ENCODE measurements at places on chromosomes 1 and 21.

GRCh38 chr21:41783476-41784180 is 16.8 kb upstream of the RIPK4 start:
- DNase-seq, result no peak

- no peak for DNase-seq
Measured at GRCh38 chr1:26084091-26084561, 16.7 kb upstream of the TRIM63 start.

- DNase-seq, result no peak
Measured at GRCh38 chr1:41582351-41582750, 97.9 kb upstream of the EDN2 start.

- peak; percentile 86 for DNase-seq
Measured at GRCh38 chr1:8873506-8874229, 4.8 kb downstream of the ENO1 start.

GRCh38 chr1:226002667-226003501 is 3.7 kb upstream of the SDE2 start:
- no peak for DNase-seq

- no peak for DNase-seq
Measured at GRCh38 chr1:38872401-38873026, 634 bp downstream of the MYCBP start.

DNA sequence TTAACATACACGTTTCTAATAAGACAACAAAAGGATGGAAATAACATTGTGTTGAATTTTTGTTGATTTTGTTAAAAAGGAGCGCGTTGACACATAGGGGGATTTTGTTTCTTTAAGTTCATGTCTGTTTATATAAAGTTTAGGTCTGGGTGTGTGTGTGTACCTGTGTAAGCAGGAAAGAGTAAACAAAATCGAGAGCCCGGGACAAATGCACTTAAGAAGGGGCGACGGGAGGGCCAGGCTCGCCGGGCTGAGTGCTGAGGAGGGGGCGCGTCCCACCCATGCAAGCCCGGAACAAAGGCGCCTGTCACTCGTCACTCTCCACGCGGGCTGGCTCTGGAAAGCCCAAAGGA is 28.8 kb upstream of the TRIM17 start:
- DNase-seq, result no peak

DNA sequence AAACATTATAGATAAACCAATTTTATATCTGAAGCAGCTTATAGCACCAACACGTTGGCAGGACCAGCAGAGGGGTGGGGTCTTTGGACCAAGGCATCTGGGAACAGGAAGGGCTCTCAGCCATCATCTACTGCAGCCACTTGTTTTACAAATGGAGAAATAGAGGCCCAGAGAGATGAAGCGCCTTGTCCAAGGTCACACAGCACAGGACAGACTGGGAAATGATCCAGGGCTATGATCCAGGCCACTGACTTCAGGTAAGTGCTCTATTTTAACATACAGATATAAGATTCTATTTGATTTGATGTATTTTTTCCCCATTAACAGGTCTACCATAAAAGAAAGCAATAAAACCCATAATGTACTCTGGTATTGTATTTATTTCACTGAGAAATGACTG is 16.9 kb downstream of the GADD45A start:
- no peak for DNase-seq

- DNase-seq, result no peak
Measured at GRCh38 chr1:2515763-2516080, 10.7 kb downstream of the PANK4 start.

- DNase-seq, result no peak
Measured at GRCh38 chr1:111513410-111514020, 10.1 kb upstream of the ADORA3 start.

DNA sequence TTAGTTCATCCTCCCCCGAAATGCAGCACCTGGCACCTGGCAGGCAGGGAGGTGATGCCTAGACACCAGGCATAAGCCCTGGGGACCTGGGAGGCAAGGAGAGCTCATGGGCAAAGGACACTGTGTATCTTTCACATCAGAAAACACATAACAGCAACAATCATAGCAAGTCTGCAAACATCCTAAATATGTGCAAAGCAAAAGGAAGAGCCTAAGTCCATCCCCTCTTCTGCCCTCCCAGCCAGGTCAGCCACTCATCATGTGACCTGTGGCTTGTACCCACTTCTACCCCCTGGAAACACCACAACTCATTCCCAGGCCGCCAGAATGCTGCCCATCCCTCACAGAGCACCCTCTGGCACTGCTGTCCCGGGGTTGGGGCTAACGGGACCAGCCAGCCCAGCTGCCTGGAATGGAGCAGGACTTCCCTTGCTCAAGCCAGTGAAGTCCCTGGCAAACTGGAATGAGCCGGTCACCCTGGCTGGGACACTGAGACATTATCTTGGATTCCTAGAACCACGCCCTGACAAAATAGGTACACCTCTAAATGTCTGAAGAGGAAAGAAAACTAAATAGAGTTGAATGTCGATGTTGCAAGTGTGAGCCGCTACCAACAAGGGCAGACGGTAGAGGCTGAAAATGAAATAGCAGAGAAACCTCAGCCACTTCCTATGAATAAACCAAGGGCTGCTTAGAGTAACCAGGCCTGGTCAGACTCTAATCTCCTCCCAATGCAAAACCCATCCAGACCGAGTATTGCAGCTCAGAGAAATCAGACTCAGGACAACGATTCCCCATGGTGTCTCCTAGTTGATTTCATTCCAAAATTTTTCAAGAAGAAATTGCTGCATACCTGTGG is 29.4 kb downstream of the TMPRSS2 start:
- no peak for DNase-seq

DNA sequence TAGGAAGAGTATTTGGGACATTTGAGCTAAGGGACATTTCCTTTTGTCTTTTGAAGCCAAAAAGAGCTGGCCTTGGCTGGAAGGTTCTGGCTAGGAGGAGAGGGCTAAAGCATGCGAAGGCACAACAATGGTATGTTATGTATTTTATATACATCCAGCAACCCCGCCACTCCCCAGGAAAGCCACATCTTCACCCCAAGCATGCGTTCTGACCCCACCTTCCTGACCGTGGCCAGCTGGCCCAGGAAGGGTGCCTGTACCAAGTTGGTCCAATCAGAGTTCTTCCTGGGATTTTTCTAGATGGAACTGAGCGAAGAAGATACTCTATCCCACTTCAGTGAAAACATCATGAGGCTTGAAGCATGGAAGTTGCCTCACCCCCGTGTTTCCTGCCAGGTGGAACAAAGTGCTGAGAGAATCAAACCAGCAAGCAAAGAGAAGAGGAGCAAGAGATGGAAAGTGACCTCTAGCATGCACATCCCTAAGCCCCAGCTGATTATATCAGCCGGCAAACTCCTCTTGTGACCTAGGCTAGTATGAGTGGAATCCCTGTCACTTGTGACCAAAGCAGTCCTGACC is 82.7 kb downstream of the BCAR3 start:
- DNase-seq, result no peak

GRCh38 chr21:45421071-45421845 is 16.3 kb downstream of the COL18A1 start:
- no peak for DNase-seq

- DNase-seq, result no peak
Measured at GRCh38 chr1:170660281-170660713, 3.6 kb upstream of the PRRX1 start.

DNA sequence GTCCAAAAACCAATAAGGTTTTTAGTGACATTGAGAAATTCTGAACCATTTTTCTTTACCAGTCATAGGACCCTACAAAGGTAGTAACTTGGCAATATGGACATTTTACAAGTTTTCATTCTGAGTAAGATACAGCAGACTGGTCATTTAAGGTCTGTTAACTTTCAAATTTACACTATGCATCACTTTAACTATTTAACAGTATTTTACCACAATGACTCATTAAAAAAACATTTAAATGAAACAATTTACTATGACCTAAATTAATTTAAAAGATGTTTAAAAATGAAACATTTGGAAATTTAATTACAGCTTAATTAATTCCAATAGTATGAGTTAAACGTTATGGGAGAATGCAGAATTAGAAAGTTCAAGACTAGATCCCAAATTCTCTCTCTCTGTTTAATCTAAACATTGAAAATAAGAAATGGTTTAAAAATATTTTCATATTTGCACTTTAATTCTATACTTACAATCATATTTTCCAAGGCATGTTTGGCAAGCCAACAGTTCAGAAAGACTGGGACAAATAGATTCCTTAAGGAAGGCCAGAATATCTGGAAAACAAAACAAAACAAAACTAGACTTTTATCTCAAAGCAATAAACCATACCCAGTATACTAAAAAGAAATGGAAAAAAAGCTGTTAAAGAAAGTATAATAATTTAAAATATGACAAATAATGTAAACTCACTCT is 140.9 kb downstream of the KCNT2 start:
- no peak for DNase-seq

- DNase-seq, result no peak
Measured at GRCh38 chr1:200058341-200058740, 30.8 kb downstream of the NR5A2 start.

DNA sequence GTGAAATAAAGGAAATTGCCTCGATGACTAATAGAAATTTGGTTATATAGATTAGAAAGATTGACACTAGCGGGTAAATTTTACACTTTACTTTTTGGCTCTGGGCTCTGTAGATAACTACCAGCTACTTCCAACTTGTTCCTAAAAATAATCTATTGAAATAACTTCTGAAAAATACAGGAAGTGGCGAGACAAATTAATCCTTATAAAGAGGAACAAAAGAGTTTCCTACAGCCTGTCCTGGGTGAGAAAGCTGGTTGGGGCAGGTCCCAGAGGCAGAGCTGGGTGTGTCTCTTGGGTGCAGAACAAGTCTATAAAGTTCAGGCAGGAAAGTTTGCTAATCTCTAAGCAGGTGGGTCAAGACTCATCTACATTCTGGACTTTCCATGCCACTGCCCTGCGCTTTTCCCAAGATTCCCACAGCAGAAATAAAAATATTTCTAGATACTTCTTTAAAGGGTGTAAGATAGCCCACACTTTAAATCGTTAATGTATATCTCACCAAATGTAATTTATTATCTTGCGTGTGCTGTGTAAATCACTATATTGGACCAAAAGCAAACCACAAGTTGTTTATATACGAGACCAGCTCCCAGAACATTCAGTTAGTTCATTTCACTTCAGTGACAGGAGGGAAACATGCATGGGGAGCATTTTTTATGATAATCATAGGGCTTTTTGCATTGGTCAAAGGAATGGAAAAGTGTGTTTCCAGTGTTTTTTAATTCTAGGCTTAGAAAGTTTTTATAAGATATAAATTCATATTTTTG is 70.1 kb upstream of the NRIP1 start:
- DNase-seq, result no peak

- no peak for DNase-seq
Measured at GRCh38 chr1:94907136-94907535, 19.8 kb downstream of the CNN3 start.

DNA sequence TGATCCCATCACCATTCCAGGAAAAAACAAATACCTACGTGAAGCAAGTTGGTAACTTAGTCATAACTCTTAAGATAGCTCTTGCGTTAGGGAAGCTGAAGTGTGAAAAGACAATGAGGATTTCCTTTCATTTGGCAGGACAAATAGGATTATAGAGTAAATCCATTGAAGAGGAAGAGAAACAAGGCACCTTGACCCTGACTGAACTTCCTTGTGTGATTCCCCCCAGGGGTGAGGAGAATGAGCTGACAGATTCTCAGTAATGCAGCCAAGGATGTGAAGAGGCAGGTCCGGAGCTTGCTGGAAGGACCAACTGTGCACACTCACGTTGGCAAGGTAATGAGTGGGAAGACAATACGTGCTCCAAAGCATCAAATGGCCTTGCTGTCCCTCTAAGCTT is 55.0 kb upstream of the HMCN1 start:
- no peak for DNase-seq

DNA sequence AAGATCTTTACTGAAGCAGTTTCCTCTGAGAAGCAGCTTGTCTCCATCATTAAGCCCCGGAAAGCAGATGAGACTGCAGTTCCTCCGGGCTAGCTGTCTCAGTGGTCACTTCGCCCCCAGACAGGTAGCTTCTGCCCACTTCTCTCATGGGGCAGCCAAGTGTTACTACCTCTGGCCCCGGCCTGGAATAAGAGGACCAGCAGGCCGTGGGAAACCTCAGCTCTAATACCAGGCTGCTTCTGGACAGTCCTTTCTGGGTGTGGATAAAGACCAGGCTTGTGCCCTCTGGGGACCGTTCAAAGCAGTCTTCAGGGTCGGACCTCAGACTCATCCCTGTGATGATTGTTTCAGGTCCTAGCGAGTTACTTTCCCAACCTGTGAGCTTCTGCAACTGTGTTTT is 54.8 kb downstream of the RUNX3 start:
- DNase-seq, result no peak

GRCh38 chr1:66296951-66297350 is 237.0 kb upstream of the SGIP1 start:
- no peak for DNase-seq

GRCh38 chr1:43034778-43035177 is 76.1 kb upstream of the SLC2A1 start:
- DNase-seq, result no peak

GRCh38 chr21:25862112-25862511 is 127.3 kb downstream of the GABPA start:
- no peak for DNase-seq

GRCh38 chr1:107124694-107125093 is 16.1 kb upstream of the NTNG1 start:
- no peak for DNase-seq

DNA sequence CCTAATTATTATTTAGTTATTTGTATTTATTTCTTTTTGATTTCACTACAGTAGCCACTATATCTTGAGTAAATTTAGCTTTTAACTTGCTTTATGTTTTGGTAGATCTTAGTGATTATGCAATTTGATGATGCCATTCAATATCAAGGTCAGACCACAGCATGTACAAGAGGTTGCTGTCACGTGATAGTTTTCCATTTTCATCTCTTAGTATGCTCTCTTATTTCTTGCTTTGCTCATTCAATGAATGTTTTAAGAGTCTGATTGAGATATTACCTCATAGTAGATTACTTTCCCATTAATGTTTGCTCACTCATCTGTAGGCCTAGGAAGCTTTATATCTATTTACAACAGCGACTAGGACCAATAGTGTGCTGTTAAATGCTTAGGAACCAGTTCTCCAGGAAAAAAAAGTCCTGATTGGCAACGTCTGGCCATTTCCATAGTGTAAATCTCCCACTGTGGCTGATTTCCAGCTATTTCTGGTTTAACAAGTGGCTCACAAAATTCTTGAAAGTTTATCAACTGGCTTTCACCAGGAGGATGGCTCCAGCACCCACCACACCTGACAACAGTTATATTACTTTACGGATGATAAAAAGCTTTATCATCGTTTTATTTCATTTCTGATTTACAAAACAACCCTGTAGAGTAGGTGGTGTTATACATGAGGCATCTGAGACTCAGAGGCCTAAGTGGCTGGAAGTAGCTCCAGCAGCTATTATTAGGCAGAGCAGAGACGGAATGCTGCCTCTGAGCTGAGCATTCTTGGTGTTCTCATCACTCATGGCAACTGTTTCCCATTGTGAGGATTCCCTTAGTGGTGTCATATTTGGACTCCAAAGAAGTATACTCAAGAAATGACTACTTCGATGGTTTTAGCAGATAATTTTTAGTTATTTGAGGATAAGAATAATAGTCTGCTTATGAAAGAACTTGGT is 235.2 kb downstream of the DISC1 start:
- no peak for DNase-seq

Measured in AG09319 (cell line).